ENCODE measurements at places on chromosomes 1 and 21. TPM values are rescaled to one million over a fixed set of nuclear protein-coding genes. Genes with fewer than 3 reads are reported as not detected.

The PARP1 gene
- total RNA-seq = 133 TPM

The CHIA gene
- not detected for total RNA-seq

The NMNAT2 gene
- 0.14 TPM for total RNA-seq

The FAM167B gene
- total RNA-seq = 0.67 TPM

The BTBD8 gene
- 2.8 TPM for total RNA-seq

The IQCC gene
- total RNA-seq = 3.6 TPM

The OSBPL9 gene
- total RNA-seq = 43.0 TPM

The MYOG gene
- not detected for total RNA-seq

The TTC4 gene
- total RNA-seq = 18.5 TPM

The EFNA3 gene
- 4.2 TPM for total RNA-seq

The C4BPA gene
- not detected for total RNA-seq
